ENCODE measurements at places on chromosomes 2 and 18.

GRCh38 chr18:23397907-23398306 is 55.2 kb upstream of the RIOK3 start:
- no peak for DNase-seq

GRCh38 chr18:55243255-55243654 is 284.0 kb upstream of the CCDC68 start:
- no peak for DNase-seq

DNA sequence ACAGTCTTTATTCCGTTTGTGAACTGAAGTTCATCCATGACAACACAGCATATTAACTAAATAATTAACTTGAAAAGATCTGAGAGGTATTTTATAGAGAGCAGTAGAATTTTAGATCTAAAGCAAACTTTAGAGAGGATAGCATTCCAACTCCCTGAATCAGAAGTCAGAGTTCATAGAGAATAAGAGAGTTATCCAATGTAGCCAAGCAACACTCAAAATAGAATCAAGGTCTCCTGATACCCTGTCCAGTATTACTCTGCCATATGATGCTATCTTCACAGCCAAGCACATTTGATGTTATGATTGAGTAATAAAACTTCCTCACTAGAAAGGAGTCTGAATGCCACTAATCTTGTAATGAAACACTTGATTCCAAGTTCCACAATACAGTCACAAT is 55.5 kb downstream of the RIT2 start:
- no peak for DNase-seq

- DNase-seq: no peak
Observed at GRCh38 chr2:121754851-121755236, 607 bp upstream of the TSN start.

DNA sequence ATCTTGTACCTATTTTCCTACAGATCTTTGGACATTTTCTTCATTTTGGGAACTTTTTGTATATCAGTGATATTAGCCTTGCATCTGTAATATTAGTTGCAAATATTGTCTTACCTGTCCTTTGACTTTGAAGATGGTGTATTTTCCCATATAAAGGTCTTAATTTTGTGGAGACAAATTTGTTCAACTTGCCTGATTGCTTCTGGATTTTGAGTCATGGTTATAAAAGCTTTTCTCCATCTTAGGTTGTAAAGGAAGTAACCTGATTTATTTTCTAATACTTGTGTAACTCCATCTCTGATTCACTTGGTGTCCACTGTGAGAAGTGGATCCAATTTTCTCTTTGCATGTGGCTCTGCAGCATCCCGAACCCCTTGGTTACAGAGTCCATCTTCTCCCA is 97.7 kb upstream of the OTOS start:
- DNase-seq: no peak

GRCh38 chr2:126856403-126856802 is 42.3 kb upstream of the TEX51 start:
- DNase-seq: no peak

- DNase-seq: no peak
Observed at GRCh38 chr18:50806208-50806616, 13.6 kb downstream of the MRO start.

DNA sequence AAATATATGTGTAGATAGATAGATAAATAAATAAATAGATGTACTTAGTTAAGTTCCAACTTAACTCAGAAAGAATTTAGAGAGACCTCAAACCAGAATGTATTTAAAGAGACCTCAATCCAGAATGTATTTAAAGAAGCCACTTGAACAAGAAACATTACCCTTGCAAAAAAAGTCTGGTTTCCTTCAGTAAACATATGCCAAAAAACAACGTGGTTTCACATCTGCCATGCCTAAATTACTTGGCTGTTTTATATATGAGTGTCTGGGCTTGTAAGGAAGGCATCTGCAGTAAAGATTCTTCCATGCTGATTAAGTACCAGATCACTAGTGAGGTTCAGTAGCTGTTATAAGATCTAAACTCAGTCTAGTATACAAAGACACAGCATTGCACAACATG is 29.1 kb upstream of the RPE start:
- DNase-seq: no peak

DNA sequence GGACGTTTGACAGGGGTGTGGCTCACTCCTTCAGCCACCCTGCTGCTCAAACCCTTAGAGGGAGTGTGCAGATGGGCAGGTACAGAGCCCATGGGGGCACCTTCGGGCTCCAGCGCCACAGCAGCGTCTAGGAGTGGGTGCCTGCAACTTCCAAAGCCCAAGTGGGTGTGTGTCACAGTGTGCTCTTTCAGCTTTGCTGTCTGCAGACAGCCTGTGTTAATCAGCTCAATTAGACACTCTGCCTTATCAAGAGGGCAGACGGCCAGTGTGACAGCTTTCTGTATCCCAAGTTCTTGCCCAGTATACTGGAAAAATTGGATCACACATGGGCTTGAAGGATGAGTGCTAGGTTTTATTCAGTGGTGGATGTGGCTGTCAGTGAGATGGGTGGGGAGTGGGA is 96.7 kb downstream of the AP1S3 start:
- no peak for DNase-seq

- no peak for DNase-seq
Observed at GRCh38 chr2:69033461-69034095, 20.6 kb downstream of the ANTXR1 start.

- DNase-seq: no peak
Observed at GRCh38 chr18:6174983-6175745, 239.5 kb downstream of the L3MBTL4 start.

GRCh38 chr2:16738361-16739225 is 73.0 kb upstream of the CYRIA start:
- no peak for DNase-seq
